ENCODE measurements at places on chromosomes 7 and 10.

- DNase-seq: no peak
These were observed 38.3 kb upstream of the KLHL7 start for GRCh38 chr7:23067271-23067670.

DNA sequence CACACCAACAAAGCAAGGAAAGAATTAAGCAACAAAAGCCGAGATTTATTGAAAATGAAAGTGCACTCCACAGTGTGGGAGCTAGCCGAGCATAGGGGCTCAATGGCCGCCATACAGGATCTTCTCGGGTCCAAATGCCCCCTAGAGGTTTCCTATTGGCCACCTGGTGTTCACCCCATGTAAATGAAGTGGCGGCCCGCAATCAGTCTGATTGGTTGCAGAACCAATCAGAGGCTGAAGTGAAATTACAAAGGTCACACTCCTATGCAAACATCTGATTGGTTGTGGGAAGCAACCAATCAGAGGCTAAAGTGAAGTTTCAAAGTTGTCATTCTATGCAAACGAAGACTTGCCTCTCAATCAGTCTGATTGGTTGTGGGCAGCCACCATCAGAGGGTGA is 61.8 kb upstream of the SLC35B4 start:
- no peak for DNase-seq

GRCh38 chr10:20407357-20407756 is 489.8 kb downstream of the NEBL start:
- DNase-seq: no peak

DNA sequence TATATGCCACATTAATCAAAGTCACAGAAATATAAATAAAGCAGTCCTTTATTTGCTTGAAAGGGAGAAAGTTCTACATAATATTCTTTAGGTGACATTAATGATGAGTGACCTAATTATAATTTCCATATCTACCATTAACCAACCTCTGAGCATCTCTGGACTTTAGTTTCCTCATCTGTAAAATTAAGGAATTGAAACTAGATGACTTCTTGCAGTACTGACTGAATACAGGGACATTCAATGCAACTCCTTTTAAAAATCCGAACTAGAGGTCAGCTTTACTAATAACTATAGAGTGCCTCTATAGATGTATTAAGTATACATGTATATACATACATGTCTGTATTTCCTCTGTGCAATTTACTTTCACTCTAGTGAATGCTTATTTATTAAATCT is 3.9 kb downstream of the FMC1 start:
- no peak for DNase-seq

- DNase-seq: no peak
These were observed 114.5 kb upstream of the IMMP2L start for GRCh38 chr7:111676811-111677210.

GRCh38 chr7:76020031-76020714 is 25.8 kb upstream of the TMEM120A start:
- DNase-seq: peak; percentile 41

GRCh38 chr10:30993155-30993554 is 38.5 kb downstream of the ZNF438 start:
- DNase-seq: no peak

GRCh38 chr7:106466867-106467266 is 182.1 kb upstream of the NAMPT start:
- no peak for DNase-seq

DNA sequence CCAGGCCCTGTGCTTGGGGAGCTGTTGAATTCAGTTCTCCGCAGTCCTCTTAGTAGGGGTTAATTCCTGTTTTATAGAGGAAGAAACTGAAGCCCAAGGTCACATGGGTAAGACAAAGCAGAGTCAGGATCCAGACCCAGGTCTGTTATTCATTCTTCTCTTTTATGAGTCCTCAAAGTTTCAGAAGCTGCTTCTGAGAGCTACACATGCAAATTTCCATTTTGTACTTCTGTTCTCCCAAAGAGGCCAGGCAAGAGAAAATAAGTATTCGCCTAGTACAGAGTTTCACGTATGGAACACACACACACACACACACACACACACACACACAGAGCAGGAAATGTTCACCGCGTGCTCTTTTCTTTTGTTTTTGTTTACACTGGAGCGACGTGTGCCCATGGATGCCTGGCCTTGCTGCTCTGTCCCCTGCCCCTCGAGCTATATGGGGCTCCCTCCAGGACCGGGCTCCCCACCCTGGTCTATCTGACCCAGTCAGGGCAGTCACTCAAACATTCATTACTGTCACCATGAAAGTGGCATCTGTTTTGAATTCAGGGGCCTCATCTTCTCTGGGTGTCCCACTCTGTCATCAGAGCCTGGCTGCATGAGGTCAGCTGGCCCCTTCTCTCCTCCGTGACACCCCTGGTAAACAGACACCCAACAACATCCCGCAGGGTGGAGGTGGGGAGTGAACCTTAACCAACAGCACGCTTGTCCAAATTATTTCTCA is 84.4 kb downstream of the TNS3 start:
- no peak for DNase-seq

DNA sequence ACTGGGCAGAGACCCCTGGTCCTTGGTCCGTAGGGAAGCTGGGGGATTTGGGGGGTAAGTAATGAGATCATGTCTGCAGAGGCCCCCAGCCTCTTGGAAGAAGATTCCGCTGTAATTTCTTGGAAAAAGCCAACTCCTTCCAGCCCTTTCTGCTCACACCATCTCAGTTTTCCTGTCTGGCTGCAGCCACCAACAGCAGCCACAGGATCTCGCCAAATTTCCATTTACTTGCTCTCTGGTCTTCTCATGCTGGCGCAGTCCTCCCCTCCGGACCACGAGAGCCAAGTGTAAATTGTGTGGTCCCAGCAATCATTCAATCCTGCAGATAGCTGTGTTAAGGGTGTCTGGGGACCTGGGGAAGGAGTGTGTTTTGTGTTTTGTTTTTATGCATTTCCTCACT is 49.6 kb downstream of the ASB13 start:
- DNase-seq: no peak

DNA sequence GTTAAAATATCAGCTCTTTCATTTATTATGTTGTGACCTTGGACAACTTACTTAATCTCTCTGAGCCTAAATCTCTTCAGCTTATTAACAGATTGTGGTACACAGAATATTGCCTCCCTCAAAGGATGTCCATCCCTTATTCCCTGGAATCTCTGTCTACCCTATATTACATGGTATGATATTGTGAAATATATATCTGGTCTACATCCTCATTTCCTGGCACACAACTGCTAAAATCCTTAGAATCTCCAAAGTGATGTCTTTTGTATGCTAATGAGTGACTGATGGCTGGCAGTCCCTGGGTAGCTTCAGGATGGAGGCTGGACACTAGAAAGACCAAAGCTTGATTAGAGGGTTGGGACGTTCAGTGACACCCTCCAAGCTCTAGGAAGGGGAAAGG is 25.8 kb downstream of the ZNF438 start:
- no peak for DNase-seq

- peak; percentile 55 for DNase-seq
These were observed 278.8 kb downstream of the CACNA2D1 start for GRCh38 chr7:82164813-82165212.

- DNase-seq: no peak
These were observed 756.8 kb downstream of the LRMDA start for GRCh38 chr10:76188216-76188615.

DNA sequence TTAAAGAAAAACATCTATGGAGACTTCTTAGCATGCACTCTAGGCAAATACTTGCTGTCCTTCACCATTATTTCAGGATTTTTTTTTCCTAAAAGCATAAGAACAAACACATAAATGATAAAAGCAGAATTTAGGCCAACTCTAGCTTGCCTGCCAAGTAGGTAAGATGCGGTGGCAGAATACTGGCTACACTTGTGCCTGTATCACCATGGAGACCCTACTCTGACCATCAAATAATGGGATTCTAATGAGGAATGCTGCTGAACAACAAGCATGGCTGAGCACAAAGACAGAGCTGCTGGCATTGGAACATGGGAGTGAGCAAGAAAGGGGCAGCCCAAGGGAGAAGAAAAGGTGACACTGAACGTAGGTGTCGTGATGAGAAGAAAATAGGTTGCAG is 18.5 kb upstream of the TAS2R40 start:
- DNase-seq: no peak

DNA sequence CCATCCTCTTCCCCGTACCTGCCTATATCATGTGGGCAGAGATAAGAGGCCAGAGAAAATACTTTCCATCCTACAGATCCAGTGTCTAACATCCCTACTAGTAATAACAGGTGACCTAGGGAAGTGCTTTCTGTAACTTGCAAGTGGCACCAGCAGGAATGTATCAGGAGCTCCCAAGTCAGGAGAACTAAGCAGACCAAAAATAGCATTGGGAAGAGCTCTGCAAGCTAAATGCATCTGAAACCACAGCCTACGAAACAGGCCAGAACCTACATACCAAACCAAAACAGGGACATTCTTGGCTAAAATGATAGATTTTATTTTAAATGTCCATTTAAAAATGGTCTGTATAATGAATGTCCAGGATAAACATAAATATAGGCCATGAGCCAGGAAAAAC is 680.8 kb downstream of the PHTF2 start:
- DNase-seq: no peak

- no peak for DNase-seq
These were observed 34.2 kb upstream of the POM121L12 start for GRCh38 chr7:53001221-53001620.

GRCh38 chr7:22694597-22695207 is 32.3 kb upstream of the IL6 start:
- no peak for DNase-seq

Measured in NCI-H1694 (cell line).